ENCODE measurements at places on chromosomes 13 and 19.

DNA sequence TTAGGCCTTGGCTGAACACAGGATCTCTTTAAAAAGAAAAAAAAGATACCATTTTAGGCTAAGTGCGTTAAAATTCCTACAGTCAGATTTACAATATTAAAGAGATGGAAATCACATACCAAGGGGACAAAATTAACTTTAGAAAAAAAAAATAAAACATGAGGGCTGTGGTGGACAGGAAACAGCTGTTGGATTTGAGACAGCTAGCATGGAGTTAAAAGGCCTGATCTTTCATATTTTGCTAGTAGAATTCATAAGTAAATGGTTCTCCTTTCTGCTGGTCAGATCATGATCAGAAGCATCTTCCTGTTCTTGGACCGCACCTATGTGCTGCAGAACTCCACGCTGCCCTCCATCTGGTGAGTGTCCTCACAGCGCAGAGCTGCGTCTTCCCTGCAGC lies 19.7 kb downstream of the CUL4A start:
- no peak for DNase-seq

- DNase-seq, result no peak
Observed at GRCh38 chr19:22595918-22596341, 38.2 kb upstream of the ZNF492 start.

DNA sequence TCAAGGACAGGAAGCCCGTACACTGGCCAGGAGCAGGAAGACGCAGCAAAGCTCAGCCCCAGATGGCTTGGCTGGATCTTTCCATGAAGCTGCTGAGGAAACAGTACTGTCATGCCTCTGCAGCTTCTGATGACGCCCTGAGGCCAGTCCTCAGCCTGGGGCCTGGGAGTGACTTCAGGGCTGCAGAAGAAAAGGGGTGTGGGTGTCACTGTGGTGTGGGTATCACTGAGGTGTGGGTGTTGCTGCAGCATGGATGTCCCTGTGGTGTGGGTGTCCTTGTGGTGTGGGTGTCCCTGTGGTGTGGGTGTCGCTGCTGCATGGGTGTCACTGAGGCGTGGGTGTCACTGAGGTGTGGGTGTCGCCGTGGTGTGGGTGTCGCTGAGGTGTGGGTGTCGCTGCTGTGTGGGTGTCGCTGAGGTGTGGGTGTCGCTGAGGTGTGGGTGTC lies 12.0 kb upstream of the GAS6 start:
- DNase-seq, result no peak

- no peak for DNase-seq
Observed at GRCh38 chr19:47716270-47716937, 3.2 kb downstream of the EHD2 start.

DNA sequence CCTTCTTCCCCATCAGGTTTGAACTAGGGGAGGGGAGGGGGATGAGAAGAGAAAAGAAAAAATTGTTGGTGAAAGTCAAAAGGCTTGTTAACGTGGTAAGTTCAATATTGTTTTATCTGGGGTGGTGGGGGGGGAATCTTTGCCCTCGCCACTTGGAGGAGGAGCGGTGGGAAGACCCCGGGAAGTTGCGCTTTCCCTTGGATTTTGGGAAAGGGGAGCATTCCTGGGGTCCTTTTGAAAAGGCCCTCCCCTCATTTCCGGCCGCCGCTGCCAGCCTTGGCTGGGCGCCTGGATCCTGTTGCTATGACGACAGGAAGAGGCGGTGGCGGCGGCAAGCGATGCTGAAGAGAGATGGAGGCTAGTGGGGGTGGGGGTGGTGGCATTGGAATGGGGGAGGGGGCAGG lies 4.6 kb upstream of the CACNG8 start:
- DNase-seq, result no peak

GRCh38 chr19:45613926-45614725 lies 12.1 kb upstream of the GPR4 start:
- DNase-seq, result peak; percentile 81

- no peak for DNase-seq
Observed at GRCh38 chr19:14371301-14371821, 9.9 kb upstream of the ADGRE5 start.

GRCh38 chr13:41568143-41568971 lies 111.0 kb downstream of the RGCC start:
- no peak for DNase-seq

DNA sequence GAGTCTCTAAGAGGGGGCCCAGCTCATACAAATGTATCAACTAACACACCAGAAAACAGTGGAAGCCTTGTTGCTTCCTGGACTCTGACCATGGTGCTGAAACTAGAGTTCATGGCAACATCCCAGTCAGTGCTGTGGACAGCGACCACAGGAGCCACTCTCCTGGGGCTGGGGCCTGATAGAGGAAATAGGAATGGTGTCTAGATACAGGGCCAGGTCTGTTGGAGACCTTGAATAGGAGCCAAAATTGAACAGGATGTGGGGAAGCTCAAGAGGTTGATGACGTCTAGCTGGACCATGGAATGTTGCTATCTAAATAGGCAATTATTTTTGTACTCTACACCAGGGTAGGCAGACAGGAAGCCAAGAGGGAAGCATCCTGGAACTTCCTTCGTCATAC lies 21.7 kb downstream of the LILRB4 start:
- no peak for DNase-seq

- DNase-seq, result no peak
Observed at GRCh38 chr19:45470762-45471081, 2.9 kb downstream of the FOSB start.

DNA sequence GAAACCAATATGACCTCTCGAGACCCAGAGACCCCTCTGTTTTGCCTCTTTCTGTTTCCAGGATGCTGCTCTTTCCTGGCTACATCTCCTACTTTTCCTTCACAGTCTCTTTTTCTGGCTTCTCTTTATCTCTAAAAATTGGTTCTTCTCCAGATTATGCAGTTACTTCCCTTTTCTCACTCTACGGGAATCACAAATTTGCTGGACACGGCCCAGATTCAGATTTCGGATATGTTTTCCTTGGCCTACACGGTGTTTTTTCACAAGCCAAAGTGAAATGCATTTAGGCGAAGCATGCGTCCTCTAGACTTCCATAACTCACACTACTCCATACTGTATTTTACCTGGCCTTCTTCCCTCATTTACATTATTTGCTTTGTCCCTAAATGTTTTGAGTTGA lies 214.7 kb upstream of the MIR17HG start:
- DNase-seq, result no peak

- DNase-seq, result no peak
Observed at GRCh38 chr13:99895444-99896368, 75.9 kb downstream of the ZIC5 start.

- DNase-seq, result no peak
Observed at GRCh38 chr19:6340493-6341201, 7.2 kb upstream of the ACER1 start.

DNA sequence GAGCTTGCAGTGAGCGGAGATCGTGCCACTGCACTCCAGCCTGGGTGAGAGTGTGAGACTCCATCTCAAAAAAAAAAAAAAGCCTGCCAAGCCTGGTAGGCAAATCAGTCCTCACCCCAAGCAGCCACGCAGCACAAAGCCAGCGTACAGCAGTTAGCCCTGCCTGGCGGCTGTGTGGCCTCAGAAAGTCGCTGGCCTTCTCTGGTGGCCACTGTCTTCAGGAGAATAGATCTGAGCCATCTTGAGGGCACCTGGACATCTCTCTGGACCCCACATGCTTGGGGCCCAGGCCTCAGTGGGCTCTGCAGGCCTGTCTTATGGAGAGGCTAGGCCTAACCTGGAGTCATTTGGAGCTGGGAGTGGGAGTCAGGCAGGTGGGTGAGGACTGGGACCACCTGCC lies 23.0 kb downstream of the PIAS4 start:
- no peak for DNase-seq

DNA sequence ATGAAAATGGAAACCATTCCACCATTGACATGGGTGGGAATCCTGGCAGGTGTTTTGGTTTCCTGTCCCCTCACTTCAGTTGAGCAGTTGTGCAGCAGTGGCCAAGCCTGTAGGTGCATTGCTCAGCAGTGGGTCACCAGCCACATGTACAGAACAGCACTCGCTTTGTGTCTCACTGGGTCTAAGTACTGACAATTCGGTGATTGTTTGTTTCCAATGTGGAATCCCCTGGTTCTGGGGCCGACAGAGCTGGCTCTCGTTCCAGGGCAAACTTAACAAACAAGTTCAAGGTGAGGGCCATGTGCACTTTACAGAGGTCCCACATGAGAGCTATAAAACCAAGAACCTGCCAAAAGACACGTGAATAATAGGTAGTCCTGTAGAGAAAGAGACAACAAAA lies 54.1 kb upstream of the SPATA13 start:
- DNase-seq, result no peak

DNA sequence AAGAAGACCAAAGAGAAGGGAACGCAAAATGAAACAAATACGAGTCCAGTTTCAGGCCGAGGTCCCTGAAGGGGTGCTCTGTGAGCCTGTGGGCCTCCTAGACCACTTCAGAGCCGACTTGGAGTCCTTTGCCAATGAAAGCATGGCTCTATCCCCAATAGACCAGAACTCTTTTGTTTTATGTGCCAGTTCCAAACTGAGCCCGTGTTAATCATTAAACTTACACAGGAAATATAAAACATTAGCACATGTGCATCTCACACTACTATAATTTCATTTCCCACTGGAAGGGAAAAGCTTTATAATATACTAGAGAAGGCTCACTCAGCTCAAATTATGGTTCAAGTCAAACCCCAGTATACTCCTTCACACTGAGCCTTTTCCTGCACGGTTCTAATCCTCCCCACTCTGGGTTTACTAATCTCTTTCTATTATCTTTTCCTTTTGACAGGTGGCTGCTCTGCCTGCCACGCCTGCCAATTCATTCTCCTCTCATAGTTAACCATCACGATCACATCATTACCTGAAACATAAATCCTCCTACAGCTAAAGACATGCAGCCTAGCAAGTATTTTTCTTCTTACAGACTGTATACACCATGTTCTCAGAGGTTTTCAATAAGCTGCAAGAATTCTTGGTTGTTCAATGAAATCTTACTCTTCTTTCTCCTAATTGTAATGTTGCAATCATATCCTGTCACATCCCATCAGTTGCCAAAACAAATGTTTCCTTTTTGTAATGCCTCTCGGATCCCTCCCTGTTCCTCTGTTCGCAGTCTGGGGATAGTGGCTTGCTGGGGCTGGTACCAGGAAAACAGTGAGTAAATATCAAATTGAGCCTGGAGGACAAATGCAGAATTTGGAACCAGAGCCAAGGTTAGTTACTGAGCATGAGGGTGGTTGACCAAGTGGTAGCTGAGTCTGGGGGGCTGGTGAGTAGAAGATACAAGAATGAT lies 18.8 kb upstream of the WASF3 start:
- DNase-seq, result no peak

- DNase-seq, result no peak
Observed at GRCh38 chr13:23822252-23822824, 66.9 kb downstream of the MIPEP start.

- no peak for DNase-seq
Observed at GRCh38 chr19:45918721-45919120, 4.1 kb upstream of the NANOS2 start.

- no peak for DNase-seq
Observed at GRCh38 chr13:106651442-106651841, 83.5 kb upstream of the ARGLU1 start.

- no peak for DNase-seq
Observed at GRCh38 chr19:33429891-33430673, 56.6 kb downstream of the CEBPG start.

GRCh38 chr19:29942404-29943261 lies 594 bp downstream of the URI1 start:
- DNase-seq, result no peak

GRCh38 chr13:80957019-80957655 lies 616.2 kb upstream of the SPRY2 start:
- DNase-seq, result no peak

- no peak for DNase-seq
Observed at GRCh38 chr19:16018801-16019551, 57.3 kb upstream of the TPM4 start.

DNA sequence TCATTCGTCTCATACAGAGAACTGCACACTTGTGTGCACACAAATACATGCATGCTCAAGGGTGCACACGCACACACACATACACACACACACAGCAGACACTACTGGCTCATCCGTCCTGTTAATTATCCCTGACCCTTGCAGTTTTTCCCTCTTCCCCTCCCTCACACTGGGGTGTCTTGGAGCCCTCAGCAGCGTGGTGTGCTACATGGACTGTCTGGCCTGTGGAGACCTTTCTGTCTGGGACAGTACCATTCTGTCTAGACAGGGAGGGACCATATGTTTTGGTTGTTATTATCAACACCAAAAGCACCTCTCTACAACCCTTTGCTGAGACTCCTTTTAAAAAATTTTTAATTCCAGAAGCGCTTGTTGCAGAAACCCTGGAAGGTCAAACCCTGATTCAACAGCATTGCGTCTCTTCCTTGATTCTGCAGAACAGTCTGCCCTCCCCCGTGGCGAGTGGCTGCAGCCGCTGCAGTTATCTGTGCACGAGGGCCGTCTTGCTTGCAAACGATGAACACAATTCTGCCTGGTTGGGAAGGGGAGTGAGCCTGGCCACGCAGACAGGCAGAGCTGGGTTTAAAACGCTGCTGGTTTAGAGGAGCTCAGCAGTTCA lies 374.0 kb downstream of the IRS2 start:
- DNase-seq, result no peak

- no peak for DNase-seq
Observed at GRCh38 chr19:912181-913079, 589 bp downstream of the R3HDM4 start.

All from non-pigmented ciliary epithelial cell (primary cell).